ENCODE measurements at places on chromosomes 6 and 20.

GRCh38 chr20:19522071-19522801 is 235.8 kb upstream of the RIN2 start:
- DNase-seq = no peak

GRCh38 chr6:114042267-114043016 is 71.5 kb upstream of the HDAC2 start:
- no peak for DNase-seq

- DNase-seq = peak; percentile 20
These were observed 757 bp upstream of the SAMD3 start for GRCh38 chr6:130223508-130223907.

DNA sequence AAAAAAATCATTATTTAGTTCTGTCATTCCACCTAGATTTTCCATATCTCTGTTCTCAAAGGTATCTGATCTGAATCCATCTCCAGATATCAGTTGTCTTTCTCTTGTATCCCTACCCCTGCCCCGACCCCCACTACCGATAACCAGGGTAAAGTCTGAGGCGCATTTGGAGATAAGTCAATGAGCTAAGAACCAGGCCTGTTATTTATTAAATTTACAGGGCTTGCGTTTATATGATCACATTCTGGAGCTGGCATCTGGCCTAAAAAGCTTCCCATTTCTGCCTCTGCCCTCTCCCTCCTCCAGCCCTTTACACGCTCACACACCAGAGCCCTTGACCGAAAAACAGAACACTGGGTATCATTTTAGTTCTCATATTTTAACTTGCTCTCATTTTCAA is 144.7 kb downstream of the ALDH8A1 start:
- no peak for DNase-seq

DNA sequence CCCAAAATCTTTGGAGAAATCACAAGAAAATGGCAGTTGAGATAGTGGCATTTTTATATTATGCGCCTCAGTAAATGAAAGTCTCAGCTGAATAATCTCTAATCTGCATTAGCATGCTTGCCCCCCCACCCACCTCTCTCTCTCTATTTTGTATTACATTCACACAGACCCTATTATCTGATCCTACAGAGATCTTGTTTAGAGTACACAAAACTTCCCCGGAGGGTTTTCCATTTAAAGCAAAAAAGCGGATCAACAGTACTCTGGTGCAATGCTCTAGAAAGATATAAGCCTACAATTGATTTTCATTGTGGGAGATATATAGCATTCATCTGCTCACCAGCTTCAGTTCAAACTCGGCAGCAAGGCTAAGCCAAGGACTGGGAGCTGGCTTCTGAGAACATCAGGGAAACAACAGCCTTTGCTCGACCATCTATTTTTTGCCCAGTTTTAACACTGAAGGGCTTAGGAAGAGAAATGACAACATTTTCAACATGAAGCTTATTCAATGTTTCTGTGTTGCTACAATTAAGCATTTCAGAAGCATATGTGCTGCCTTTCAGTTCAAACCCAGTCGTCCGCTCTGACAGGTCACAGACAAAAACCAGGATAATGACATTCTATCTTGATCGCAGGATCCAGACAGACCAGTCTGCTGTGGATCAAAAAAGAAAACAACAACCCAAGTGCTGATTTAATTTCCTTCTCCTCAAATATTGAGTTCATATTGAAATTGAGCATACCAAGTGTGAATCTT is 137.6 kb upstream of the ATXN1 start:
- no peak for DNase-seq

DNA sequence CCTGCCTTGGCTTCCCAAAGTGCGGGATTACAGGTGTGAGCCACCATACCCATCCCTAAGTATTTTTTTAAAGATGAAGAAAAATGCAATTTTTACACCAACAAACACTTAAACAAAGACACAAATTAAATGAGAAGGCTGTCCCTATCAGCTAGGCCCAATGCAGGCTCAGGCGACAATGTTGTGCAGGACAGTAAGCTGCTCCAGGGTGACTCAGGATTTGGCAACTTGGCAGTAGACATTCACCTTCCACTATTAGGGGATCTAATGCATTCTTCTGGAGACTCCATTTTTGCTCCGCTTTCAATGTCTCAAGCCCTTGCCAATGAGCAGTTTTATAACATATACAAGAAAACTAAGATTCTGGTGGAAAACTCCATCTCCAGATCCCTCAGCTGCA is 19.7 kb downstream of the NDRG3 start:
- DNase-seq = no peak

DNA sequence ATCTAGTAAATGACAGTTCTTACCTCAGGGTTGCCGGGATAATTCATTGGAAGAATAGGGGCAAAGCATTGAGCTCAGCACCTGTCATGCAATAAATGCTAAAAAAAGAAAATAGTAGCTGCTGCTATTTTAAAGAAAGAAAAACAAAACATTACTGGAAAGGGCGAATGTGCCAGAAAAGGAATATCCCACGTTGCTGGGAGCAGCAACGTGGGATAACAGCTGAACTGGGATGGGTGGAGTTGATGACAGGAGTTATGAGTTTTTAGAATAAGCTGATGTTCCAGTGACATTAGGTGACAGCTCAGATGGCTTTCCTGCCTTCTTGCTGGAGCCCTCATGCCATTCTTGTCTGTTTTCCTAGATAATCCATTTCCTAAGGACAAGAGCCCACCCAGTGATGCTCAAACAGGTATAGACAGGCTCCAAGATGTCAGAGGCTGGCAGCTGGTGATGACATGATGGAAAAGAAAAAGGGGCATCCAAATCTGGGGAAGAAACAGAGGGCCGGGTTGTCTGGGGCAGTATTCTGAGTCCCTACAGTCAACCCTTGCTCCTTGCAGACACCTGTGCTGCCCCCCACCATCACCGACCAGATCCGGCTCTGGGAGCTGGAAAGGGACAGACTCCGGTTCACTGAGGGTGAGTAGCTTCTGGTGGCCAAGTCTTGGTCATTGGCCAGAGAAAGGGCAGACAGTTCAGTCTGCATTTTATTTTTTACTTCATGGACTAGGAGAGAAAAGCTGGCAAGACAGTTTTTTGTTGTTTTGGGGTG is 1.1 kb upstream of the VARS2 start:
- no peak for DNase-seq

- DNase-seq = no peak
These were observed 14.7 kb downstream of the FAM110A start for GRCh38 chr20:848193-848592.

- no peak for DNase-seq
These were observed 13.6 kb downstream of the NOL4L start for GRCh38 chr20:32571566-32571965.

- DNase-seq = no peak
These were observed 299.1 kb downstream of the FOXC1 start for GRCh38 chr6:1908784-1909183.

GRCh38 chr6:99412065-99412464 is 13.0 kb downstream of the PNISR start:
- DNase-seq = no peak

GRCh38 chr6:145143379-145143778 is 591.9 kb downstream of the EPM2A start:
- DNase-seq = no peak

DNA sequence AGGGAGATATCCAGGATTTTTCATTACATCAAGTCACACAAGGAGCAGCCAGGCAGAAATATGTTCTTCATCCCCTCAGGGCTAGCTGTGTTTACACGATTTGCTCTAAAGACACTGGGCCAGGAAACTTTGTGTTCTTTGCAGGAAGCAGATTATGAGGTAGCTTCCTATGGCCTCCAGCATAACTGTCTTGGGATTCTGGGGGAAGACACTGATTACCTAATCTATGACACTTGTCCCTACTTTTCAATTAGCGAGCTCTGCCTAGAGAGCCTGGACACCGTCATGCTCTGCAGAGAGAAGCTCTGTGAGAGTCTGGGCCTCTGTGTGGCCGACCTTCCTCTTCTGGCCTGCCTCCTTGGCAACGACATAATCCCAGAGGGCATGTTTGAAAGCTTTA is 11.2 kb downstream of the FAM120B start:
- no peak for DNase-seq

GRCh38 chr20:25507385-25508082 is 77.8 kb downstream of the NINL start:
- DNase-seq = no peak

- DNase-seq = no peak
These were observed 42.3 kb upstream of the TMEM181 start for GRCh38 chr6:158517581-158517980.

DNA sequence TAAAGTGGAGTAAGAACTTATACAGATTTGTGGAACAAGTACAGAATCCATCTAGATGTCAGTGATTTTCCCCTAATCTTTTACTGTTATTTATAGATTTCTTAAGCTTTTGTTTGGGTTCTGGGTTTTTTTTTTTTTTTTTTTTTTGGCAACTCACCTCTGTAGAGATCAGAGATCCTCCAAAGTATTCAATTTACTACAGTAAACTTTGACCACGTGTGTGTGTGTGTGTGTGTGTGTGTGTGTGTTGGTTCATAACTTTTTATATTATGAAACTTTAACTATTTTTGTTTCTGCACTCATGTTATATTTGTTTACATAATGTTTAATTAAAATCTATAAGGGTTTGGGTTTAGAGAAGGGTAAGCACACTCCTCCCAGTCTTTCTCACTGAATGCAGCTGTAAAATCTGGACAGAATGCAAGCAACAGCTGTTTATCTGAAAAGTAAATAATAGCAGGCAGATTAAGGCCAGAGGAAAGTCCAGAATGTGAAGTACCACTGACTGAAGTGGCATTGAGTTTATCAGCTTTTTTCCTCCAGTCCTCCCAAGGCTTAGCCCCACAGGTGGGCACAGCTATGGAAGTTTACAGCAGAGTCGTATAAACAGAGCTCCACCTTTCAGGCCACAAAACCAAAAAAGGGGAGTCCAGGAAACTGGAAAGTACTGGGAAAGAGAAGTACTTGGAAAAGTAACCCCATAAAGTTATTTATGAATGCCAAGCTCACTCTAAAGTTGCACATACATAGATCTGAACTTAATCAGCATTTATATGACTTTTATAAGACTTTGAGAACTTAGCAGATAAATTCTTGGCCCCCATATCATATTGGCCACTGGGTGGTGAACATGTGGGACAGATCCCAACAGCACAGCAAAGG is 43.0 kb upstream of the CD2AP start:
- no peak for DNase-seq

GRCh38 chr6:142918339-142919042 is 26.5 kb downstream of the HIVEP2 start:
- no peak for DNase-seq

DNA sequence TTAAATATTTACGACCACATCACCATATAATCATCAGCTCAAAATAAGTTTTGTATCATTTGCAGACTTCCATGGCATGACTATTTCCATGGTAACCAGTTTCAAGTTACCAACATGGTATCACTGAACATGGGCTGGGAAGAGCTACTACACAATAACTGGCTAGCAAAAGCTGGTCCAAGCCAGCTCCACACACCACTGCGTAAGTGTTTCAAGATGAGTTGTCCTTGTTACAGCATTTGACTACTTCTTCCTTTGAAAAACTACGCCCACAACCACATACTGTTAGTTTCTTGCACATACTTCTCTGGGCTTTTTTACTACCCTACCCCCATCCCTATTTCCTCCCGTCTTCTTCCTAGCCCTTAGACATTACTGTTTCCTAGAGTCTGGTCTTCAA is 8.5 kb downstream of the CD164 start:
- no peak for DNase-seq

GRCh38 chr6:162576016-162576415 is 151.6 kb downstream of the PRKN start:
- no peak for DNase-seq

GRCh38 chr6:163955756-163956155 is 541.2 kb downstream of the QKI start:
- no peak for DNase-seq

DNA sequence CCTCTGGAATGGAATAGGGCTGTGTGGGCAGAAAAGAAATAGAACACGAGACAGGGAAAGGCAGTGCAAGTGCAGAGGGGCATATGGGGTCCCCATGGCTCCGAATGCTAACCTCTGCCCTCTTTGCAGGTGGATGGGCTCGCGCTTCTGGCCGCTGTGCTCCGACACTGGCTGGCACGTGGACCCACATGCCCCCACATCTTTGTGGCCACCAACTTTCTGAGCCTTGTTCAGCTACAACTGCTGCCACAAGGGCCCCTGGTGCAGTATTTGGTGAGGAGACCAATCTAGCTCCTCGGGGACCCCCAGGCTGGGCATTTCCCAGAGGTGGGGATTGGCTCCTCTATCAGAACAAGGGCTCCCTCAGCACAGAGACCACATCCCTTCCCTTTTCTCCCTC is 1.1 kb upstream of the SAPCD1 start:
- no peak for DNase-seq

DNA sequence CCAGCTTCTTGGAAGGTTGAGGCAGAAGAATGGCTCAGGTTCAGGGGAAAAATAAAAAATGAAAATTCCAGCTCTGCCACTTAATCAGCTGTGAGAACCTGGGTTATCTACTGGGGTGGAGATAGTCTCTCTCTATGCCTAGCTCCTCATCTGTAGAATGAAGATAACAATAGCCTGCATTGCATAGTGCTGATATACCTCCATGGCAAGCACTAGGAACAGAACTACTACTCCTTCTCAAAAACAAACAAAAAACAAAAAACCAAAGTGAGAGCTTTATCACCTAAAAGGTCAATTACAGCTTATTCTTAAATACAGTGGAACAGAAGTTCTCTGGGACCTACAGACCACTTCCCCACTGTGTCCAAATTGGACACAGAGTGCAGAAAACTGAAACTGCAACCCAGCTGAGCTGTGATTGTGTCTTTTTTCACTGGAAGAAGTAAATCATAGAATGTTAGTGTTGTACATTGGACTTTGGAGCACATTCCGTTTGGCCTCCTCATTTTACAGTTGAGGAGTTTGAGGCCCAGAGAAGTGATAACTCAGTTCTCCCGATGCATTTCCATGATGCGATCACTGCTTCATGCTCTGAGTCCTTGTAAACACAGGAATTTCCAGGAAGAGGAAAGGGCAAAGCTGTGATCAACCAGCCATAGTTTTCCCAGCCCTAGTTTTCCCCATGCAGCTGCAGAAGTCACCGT is 23.3 kb downstream of the MTFR2 start:
- no peak for DNase-seq

GRCh38 chr20:2729791-2730190 is 37.2 kb downstream of the EBF4 start:
- no peak for DNase-seq

Data from stimulated activated CD8-positive, alpha-beta memory T cell treated with anti-CD3 and anti-CD28 coated beads, Interleukin-15, amount 100 ng/mL, for 1 hour (primary cell).